NCI-H510A treated with DMSO at 0.1 percent for 48 hours (cell line): ENCODE measurements at places on chromosomes 12 and 14.

- DNase-seq = no peak
Measured at GRCh38 chr14:54170301-54170700, 213.7 kb upstream of the BMP4 start.

GRCh38 chr12:1913377-1914113 lies 4.9 kb downstream of the CACNA2D4 start:
- DNase-seq = no peak

- DNase-seq = no peak
Measured at GRCh38 chr14:74977901-74978385, 22.5 kb upstream of the PGF start.

DNA sequence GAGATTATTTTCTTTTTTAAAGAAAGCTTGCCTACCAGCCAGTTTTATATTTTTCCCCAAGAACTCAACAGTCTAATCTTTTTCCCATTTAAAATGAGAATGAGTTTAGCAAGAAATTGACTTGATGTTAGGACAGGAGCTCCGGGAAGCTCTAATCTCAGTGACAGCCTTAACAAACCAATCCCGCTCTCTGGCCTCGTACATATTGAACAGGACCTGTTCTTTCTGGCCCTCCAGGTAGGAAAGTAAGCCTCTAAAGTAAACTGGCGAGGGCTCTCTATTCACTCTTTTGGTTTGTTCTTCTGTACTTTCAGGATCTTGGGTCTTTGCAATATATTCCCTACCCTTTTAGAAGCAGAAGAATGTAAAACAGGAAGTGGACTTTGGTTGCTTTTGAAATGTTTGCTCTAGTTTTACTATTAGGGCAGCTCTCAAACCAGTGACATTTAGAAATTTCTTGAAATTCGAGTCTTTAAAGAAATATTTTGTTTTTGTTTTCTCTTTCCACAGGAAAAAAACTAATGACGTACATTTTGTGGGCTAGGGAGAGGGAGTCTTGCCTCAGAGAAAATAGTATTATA lies 17.9 kb upstream of the NPAS3 start:
- DNase-seq = no peak

GRCh38 chr12:39807043-39807442 lies 187.4 kb upstream of the ABCD2 start:
- no peak for DNase-seq

DNA sequence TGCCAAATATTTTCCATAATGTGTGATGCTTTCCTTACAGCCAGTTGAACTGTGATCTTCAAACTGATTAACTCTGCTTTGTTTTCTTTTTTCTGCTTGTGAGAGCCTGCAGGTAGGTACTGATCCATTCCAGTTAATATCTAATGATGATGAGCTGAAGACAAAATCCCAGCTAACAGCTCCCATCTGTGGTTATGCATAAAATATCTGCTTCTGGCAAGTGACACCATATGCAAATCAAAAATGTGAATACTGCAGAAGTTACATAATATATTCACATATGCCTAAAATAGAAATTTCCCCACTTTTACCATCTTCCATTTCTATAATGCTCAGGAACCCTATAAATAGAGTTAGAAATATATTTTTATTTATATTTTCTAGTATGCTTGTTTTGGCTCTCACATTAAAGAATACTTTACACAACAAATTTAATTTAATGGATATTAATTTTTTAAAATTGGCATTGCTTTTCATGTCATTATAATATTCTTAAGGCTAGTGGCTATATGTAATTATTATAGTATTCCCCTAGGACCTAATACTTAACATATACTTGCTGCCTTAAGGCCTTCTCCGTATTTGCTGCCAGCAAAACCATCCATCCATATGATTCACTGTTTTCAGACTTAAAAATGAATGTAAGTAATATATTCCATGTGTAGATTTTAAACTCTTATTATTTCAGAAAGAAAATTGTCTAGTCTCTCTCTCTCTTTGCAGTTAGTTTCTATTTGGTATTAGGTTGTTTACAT lies 83.8 kb downstream of the CCER1 start:
- no peak for DNase-seq

DNA sequence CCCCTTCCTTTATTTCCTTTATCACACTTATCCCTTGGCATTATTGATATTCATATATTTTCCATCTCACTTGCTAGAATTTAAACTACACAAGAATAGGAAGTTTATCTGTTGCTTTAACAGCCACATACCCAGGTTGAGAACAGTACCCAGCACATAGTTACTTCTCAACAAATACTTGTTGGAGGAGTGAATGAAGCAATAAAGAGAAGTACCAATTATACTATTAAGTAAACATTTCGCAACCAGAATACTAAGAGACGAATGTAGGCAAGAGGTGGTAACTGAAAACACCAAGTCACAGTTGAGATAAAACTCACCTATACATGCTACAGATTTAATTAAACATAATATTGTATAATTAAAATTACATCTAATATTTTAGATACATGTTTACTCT lies 110.9 kb downstream of the FSCB start:
- DNase-seq = peak; percentile 22

DNA sequence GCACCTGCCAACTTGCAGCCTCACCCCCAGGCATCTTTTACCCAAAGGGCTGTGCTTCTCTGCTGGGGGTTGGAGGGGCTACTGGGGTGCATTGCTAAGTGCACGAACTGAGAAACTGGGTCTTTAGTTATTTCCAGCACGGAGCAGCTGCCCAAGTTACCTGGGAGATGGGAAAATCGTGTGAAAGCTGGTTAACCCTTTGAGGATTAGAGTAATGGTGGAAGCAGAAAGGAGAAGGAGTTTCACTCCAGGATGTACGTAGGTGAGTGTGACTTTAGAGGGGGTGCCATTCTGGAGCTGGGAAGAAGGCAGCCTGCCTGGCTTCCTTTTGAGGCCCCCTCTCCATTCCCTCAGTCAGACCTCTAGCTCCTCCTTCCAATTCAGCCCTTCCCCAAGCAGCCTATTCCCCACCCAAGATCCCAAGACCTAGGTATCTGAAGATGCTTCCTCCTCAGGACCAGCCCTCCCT lies 1.0 kb upstream of the ADCY6 start:
- no peak for DNase-seq

DNA sequence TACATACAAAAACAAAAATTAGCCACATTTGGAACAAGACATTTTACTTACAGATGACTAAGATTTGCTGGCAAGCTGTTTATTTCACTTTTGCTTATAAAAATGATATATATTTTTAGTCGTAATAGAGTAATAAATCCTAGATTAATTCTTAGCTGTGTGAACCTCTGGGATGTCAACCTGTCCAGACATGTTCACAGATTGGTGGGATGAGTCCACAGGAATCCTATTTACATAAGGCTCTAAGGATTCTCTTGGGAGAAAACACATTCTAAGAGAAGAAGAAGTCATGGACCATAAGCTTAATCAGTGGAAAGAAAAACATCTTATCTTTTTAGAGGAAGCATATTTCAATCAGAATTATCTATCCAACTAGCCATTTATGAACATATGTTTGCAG lies 797.4 kb downstream of the C12orf50 start:
- DNase-seq = no peak

GRCh38 chr14:51053157-51053556 lies 41.7 kb downstream of the TRIM9 start:
- no peak for DNase-seq

- DNase-seq = peak; percentile 44
Measured at GRCh38 chr12:51005671-51006070, 20.5 kb downstream of the SLC11A2 start.

DNA sequence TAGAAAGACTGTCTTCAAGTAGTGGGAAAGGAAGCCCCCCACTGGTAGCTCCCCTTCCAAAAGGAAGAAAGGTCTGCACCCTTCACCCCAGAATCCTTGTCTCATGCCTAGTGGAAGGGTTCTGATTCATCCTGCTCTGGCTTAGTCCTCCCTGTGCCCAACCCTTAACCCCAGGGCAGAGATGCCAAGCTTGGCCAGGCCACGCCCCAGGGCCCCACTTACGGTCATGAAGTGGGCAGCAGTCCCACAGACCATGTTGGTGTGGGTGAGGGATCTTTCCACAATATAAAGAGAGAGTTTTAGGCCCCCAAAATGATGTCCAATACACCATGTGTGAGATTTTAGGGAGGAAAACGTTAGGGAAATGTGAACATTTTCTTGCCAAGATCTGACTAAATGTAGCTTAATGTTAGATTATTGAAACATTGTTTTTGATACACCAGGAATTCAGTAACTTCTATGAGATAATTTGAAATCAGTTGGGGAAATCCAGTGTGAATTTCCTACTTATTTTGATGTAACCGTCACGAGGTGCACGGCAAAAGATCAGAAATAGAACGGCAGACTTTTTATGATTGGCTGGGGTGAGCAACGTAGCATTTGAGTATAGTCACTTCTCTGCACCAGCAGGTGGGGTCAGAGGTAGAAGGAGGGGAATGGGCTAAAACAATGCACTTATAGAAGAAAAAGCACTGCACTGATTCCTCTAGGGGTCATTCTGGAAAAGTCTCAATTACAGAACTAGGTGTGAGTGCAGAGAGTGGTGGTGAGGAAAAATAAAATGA lies 8.2 kb upstream of the SSPN start:
- DNase-seq = no peak

- no peak for DNase-seq
Measured at GRCh38 chr14:60487211-60487610, 1.3 kb upstream of the C14orf39 start.

DNA sequence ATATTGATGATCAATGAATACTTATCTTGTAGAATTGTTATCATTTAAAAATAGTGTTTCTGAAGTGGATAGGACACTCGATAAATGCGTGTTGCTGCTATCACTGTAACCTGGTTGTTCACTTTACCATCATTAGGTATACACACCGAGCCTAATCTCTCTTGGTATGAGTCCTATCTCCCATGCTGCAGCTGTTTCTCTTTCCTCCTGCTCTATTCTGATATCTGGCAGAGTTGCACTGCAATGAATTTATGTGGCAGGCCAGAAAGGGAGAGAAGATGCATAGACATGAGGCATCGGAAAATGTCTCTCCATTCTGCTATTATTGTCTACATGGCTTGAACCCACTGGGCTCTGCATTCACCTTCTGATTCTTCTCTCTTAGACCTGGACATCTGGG lies 26.7 kb downstream of the KCNK10 start:
- no peak for DNase-seq

GRCh38 chr14:51400139-51400538 lies 160.1 kb downstream of the TMX1 start:
- no peak for DNase-seq

- no peak for DNase-seq
Measured at GRCh38 chr14:106021832-106022231, 495.4 kb downstream of the TMEM121 start.

- no peak for DNase-seq
Measured at GRCh38 chr12:51529651-51529970, 61.4 kb upstream of the SCN8A start.

- DNase-seq = no peak
Measured at GRCh38 chr12:114688256-114688845, 4.4 kb upstream of the TBX3 start.

- no peak for DNase-seq
Measured at GRCh38 chr14:34890937-34891336, 15.8 kb upstream of the BAZ1A start.

GRCh38 chr14:30991408-30991807 lies 34.0 kb upstream of the AP4S1 start:
- no peak for DNase-seq

DNA sequence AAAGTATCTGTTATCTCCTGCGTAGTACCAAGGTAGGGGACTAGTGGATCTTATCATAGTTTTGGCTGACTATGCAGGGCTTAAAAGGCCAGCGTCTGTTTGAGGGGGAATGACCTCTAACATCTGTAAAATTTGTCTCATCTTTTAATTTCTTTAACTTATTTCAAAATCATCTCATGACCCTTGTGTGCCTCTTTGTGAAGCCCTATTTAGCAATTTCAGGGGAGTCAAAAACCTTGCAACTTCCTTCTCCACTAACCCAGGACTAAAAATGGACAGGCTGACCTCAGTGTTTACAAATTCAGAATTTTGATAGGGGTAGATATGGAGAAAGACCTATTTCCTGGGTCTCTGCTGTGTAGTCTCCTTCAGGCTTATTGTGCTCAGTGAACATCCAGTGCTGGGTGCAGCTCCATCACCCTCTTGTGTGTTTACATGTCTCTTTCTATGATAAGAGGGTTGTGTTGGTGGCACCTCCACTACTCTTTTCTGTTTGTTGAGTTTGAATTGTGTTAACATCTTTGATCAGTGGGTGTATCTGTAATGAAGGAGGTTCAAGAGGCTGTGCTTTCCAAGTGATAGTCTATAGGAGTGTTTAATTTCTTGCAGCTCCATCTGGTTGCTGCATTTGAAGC lies 14.3 kb downstream of the NECAP1 start:
- DNase-seq = no peak

DNA sequence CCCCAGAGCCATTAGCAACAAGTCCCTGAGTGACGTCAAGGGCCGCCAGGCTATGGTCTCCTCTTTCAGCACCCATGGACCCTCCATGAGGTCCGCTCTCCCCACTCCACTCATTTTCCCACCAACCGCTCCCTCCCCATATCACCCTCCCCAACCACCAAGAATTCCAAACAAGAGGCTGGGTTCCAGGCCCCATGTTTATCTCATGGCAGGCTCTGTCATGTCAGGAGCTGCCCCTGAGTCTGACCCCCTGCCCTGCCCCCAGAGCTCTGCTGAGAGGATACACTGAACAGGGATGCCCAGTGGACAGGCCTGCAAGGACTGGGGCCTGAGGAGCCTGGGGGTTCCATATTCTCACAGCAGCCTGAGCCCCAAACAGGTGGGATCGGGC lies 21.6 kb upstream of the SMUG1 start:
- no peak for DNase-seq

DNA sequence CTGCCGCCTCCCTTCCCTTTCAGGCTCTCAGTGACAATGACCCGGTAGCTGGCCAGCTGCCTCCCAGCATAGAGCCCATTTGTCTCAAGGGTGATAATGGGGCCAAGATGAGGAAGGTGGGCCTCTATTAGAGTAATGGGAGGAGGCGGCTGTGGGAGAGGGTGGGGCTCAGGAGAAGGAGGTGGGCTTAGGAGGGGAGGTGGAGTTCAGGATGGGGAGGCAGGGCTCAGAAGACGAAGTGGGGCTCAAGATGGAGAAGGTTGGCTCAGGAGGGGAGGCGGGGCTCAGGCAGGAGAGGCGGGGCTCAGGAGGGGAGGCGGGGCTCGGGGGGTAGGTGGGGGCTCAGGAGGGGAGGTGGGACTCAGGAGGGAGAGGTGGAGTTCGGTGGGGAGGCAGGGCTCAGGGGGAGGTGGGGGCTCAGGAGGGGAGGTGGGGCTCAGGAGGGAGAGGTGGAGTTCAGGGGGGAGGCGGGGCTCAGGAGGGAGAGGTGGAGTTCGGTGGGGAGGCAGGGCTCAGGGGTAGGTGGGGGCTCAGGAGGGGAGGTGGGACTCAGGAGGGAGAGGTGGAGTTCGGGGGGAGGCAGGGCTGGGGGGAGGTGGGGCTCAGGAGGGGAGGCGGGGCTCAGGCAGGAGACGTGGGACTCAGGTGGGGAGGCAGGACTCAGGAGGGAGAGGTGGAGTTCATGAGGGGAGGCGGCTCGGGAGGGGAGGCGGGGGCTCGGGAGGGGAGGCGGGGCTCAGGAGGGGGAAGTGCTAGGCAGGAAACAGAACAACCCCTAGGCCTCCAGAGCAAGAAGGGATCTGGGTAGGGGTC lies 36.8 kb downstream of the IQSEC3 start:
- DNase-seq = no peak
